NCI-H524 treated with DMSO at 0.1 percent for 48 hours (cell line): ENCODE measurements at places on chromosomes 4 and X.

- DNase-seq = no peak
Observed at GRCh38 chrX:1393871-1394615, 2.1 kb upstream of the SLC25A6 start.

DNA sequence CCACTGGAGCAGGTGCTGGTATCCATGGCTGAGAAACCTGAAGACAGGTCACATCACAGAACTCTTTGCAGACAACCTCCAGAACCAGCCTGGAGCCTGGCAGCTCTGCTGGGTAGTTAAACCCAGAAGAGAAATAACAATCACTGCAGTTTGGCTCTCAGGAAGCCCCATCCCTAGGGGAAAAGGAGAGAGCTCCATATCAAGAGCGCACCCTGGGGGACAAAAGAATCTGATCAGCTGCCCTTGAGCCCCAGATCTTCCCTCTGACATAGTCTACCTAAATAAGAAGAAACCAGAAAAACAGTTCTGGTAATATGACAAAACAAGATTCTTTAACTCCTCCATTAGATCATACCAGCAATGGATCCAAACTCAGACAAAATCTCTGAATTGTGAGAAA lies 823.2 kb upstream of the FRG1 start:
- no peak for DNase-seq

GRCh38 chr4:123452616-123453015 lies 56.0 kb downstream of the SPRY1 start:
- no peak for DNase-seq

DNA sequence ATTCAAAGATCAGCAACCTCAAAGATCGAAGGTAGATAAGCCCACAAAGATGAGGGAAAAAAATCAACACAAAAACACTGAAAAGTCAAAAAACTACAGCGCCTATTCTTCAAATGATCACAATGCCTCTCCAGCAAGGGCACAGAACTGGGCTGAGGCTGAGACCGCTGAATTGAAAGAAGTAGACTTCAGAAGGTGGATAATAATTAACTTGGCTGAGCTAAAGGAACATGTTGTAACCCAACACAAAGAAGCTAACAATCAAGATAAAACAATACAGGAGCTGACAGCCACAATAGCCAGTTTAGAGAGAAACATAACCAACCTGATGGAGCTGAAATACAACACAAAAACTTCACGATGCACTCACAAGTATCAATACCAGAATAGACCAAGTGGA lies 231.1 kb downstream of the STPG2 start:
- DNase-seq = no peak

DNA sequence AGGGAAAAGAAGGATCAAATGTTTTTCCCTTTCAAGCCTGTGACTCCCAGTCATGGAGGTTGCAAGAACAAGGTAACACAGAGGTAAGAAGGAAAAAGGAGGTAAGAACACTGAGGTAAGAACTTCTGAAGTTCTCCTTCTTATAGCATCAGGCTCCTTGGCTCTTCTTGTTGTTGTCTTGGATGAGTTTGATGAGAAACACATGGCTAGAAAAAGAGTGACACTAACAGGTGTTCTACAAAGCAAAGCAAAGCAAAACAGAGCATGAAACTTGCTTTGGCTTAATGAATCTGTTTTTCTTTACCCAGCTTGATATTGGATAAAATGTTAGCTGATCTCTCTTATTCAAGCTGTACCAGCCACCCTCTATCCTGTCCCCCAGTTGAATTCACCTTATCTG lies 231.2 kb upstream of the F9 start:
- DNase-seq = no peak

GRCh38 chr4:174483792-174484191 lies 38.5 kb downstream of the HPGD start:
- DNase-seq = no peak

DNA sequence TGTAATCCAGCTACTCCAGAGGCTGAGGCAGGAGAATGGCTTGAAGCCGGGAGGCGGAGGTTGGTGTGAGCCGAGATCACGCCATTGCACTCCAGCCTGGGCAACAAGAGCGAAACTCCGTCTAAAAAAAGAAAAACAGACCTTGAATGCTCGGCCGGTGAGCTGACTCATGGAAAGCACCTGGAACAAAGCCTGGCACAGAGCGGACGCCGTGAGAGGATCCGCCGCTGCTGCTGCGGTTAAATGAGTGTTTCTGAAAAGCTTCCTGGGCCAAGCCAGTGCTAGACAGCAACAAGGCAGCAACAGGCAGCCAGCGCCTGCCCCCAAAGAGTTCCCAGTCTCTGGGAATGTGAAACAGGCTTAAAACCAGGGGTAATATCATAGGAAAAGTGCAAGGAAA lies 186.4 kb downstream of the AFAP1 start:
- no peak for DNase-seq

DNA sequence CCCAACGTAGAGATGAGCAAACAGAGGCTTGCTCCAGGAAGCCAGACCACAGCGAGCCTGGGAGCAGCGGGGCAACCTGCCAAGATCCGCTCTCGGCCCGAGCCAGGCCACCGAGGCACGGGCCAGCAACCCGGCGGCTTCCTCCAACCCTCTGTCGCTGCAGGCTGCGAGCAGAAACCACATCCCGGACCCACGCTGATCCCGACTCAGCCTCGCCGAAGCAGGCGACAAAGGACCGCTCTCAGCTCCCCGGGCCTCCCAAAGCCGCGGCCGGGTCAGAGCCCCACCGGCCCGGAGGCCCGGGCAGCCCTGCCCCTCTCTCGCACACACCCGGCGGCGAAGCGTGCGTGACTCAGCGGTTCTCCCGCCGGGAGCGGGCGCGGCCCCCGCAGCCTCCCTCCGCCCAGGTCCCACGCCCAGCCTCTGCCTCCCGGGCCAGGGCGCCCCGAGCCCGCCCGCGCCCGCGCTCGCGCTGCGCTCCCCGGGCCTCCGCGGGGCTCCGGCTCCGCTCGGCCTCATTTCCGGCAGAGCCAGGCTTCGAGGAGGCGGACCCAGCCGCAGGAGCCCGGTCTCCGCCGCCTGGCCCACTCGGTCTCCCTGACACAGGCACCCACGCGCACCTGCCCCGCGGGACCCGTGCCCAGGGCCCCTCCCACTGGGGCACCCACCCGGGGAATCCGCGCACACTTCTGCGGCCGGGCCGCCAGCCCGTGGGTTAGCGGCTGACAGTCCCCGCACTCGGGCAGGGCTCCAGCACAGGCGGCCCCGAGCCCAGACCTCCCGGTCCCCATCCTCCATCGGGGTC lies 1.7 kb downstream of the PPP2R2C start:
- DNase-seq = no peak

DNA sequence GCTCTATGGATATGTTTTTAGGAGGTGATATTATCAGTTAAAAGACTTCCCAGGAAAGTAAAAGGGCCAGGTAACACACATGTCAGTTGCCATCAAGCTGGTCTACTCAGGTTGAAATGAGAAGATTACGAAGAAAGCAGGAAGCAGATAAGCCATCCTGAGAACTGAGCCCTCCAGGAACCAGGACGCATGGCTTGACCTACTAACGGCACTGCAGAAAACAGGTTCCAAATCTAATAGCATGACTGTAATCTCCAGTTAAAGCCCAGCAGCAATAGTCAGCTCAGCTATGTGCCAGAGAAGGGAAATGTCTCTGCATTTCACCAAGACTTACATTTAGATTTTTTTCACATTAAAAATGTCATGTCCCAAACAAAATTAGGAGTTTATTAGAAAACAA lies 77.9 kb downstream of the APBB2 start:
- DNase-seq = no peak

- no peak for DNase-seq
Observed at GRCh38 chrX:152108527-152108926, 29.9 kb downstream of the MAGEA10 start.

DNA sequence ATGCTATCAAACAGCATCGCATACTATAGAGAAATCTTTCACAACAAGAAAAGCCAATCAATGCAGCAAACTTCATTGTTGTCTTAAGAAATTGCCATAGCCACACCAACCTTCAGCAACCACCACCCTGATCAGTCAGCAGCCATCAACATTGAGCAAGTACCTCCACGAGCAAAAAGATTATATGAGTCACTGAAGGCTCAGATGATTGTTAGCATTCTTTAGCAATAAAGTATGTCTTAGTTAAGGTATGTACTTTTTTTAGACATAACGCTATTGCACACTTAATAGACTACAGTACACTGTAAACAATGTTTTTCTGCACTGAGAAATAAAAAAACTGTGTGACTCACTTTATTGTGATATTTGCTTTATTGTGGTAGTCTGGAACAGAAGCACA lies 37.8 kb upstream of the FUNDC1 start:
- DNase-seq = no peak

DNA sequence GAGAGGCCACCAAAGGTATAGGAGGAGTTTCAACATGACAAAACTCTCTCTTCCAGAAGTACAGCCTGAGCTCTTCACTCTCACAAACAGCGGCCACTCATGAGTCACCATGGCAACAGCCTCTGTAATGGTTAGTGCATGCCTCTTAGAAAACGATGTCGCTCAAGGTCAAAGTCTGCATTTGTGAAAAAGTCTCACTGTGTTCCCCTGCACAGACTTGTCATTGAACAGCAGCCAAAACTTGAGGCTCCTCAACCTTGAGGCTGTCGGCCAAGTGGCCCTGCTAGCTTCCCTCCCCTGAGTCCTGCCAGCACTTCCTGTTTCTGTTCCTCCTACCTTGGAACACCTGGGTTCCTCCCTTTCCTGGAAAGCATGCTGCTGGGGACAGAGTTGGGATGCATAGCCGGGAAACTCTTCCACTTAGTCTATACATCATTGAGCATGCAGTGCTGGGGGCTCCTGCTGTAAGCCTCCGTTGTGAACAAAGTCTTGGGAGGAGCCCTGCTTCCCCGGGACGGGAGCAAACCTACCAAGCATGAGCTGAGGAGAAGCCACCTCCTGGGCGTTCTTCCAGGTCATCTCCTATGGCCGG lies 66.6 kb downstream of the ING2 start:
- peak; percentile 30 for DNase-seq

GRCh38 chr4:167986044-167986443 lies 106.3 kb upstream of the ANXA10 start:
- DNase-seq = no peak

DNA sequence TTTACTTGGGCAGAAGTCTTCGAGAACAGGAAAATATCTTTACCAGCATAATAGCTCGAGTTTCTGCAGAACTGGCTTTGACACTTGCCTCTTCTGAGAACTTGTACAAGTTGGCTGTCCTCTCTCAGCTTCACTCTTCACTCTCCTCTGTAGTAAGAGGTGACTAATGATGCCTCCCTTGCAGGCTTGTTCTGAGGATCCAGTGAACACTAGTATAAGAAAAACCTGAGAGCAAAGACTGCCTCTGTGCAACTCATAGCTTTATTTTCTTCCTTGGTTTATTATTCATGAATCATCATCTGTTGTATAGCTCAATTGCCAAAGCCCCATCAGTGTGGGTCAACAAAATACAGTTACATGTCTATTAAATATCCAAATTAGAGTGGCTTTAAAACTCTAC lies 266.7 kb upstream of the CLNK start:
- DNase-seq = no peak

- peak; percentile 41 for DNase-seq
Observed at GRCh38 chrX:69238114-69238886, 73.0 kb upstream of the PJA1 start.

DNA sequence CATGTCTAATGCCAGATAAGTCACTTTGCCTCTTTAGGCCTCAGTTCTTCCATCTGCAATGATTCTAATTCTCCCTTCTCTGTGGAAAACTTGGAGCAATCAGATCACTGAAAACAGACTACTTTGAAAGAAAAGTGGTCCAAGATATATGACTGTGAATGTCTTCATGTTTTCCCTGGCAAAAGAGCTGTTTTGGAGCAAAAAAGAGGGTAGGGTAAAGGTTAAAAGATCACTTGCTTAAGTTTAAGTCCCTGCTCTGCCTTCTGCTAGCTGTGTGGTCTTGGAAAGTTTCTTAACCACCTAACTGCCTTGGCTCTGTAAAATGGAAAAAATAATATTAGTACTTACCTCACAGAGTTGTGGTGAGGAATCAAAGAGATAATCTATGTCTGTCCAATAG lies 140.3 kb upstream of the PAK3 start:
- no peak for DNase-seq

DNA sequence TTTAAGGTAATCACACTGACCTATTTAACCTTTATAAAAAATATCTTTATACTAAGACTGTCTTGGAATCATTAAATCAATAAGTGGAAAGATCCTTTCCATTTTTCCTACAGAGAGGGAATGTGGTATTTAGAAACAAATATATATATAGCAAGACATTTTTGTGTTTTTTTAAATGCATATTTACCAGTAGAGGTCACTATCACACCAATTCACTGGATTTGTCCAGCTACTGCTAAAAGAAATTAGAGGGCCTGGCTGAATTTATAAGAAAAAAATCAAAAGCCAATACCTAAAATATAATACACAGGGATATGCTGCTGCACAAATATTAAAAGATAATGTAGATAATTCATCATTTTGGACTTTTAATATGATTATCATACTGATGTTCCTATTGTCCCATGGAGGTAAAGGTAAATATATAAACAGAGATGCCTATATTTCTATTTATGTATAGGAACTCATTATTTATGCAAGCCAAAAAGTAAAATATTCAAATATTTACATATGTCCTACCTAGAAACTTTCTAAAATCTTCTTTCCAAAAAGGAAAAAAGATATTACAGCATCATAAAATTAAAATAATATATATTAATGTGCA lies 69.5 kb downstream of the PDE5A start:
- DNase-seq = no peak

DNA sequence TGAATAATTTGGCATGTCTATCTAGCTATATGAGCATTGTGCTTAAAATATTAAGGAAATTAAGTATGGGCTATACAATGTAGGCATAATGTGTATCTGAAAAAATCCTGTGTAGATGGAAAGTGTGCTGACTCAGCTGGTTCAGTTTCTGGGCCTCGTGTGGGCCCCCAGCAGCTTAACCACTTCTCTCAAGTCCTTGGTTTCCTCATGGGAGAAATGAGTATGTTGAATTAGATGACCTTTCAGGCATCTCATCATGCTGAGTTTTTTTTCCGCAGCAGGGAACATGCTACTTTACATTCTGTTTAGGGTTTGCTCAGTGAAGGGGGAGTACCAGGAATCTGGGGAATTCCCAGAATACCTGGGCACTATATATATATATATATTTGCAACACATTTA lies 30.5 kb downstream of the RHOH start:
- DNase-seq = no peak

DNA sequence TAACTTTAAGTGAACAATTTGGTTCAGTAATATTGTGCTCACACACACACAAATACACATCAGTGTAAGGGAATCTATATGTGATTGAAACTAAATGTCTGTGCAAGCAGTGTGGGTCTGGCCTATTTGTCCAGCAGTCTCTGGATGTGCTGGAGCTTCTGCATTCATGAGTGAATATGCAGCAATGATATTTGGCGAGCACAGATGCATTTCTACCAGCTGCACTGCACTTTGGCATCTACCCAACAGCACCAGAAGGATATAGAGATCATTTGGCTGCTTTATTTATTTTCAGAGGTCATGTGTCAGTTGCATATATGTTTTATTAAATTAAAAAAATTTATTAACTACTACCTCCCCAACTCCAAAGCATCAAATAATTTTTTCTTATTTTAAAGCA lies 613.4 kb upstream of the NR3C2 start:
- DNase-seq = no peak

DNA sequence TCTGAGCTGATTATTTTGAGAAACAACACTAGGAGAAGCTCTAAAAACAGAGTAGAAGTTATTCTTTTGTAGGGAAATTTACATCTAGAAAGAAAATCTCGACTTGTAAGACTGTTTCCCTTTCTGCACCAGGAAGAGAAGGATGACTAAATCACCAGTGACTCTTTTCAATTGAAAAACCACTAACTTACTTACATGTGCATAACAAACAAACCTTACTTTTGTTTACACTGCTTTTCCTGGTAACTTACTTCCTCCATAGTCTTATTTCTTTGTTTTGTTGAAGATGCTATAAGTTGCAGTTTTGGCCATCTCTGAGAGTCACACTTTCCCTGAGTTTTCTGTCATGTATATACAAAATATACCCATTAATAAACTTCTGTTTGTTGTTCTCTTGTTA lies 293.6 kb upstream of the FAT4 start:
- DNase-seq = no peak
